SW 1271 (cell line): ENCODE measurements at places on chromosomes 4 and X.

DNA sequence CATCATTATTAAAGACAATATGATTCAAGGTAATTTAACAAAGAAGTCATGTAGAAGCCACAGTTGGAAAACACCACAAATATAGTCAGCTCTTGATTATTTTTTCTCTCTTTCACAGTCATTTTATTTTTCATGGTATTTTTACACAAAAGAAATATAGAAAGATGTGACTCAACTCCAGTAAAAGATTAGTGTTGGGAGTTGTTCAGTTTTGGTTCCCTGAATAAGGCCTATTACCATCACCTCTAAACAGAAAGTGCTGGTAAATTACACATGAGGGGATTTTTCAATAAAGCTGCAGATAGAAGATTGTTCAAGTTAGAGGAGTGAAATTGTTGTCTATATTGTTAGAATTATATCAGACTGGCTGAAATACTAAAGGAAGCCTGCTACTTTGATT lies 107.0 kb downstream of the DDIT4L start:
- DNase-seq, result no peak

- no peak for DNase-seq
These were observed 123.2 kb downstream of the TRIML1 start for GRCh38 chr4:188262464-188262863.

DNA sequence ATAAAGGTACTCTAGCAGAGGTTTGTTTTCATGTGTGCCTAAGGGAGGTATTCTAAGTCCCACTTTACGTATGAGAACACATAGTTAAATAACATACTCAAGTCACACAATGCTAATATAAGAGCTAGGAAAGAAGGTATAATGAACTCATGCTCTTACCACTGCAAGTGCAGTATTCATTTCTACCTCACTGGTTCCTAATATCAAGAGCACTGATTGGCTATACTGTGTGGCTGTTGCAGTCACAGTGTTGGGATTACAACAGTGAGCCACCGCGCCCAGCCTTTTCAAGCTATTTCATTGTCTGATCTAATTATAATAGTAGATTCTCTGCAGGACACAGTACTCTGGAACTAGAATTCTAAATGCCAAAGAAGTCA lies 84.0 kb downstream of the PDS5A start:
- no peak for DNase-seq

DNA sequence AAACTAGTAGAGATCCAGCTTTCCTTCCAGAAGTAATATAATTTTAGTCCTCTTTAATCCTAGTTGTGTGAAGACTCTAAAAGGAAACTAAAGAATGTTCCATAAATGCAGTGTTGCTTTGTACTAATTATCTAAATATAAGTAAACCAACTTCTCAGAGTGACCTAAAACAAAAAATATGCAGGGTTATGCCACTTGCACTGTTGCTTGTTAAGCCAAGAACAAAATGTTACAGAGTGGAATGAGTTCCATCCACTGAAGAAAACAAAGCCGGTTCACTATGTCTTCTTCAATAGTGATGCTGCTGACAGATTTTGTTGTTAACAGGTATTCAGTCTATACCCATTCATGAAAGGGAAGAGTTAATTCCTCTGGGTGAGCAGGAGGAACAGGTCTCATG lies 252.0 kb upstream of the DIAPH2 start:
- DNase-seq, result no peak

GRCh38 chrX:154064637-154065435 lies 32.7 kb downstream of the MECP2 start:
- no peak for DNase-seq

DNA sequence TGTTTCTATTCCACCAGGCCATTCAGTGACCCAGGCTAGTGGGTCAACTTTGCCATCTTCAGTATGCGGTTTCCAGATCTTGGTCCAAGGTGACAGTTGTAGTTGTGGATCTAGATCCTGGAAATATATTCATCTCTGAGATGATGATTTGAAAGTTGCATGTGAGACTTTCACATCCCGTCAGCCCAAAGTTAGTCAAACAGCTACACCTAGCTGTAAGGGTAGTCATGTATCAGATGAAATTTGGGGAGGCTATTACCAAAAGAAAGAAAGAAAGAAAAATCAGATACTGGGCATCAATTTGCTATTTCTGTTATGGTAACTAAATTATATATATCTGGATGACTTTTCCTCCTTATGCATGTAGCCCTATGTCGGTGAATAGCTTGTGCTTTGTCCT lies 259.4 kb upstream of the ARX start:
- DNase-seq, result no peak

GRCh38 chr4:184417802-184418511 lies 56.4 kb downstream of the IRF2 start:
- DNase-seq, result no peak

DNA sequence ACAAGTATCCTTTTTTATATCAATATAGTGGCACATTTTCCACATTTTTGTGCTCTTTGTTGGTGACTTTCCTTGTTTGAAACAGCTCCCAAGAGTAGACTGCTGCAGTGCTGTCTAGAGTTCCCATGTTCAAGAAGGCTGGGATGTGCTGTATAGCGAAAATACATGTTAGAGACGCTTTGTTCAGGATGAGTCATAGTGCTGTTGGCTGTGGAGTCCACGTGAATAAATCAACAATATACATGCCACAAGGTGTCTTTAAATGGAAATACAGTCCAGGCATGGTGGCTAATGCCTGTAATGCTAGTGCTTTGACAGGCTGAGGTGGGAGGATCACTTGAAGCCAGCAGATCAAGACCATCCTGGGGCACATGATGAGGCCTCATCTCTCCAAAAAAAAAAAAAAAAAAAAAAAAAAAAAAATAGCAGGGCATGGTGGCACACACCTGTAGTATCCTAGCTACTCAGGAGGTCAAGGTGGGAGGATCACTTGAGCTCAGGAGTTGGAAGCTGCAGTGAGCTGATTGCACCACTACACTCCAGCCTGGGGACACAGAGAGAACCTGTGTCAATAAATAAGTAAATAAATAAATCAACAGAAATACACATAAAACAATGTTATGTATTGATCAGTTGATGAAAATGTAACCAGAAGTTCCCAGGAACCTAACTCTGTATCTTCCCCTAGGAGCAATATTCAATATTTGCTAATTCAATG lies 256.8 kb upstream of the STS start:
- no peak for DNase-seq

GRCh38 chr4:96602661-96603060 lies 762.8 kb downstream of the PDHA2 start:
- no peak for DNase-seq

- DNase-seq, result no peak
These were observed 165.1 kb downstream of the CFAP299 start for GRCh38 chr4:80500613-80501012.

DNA sequence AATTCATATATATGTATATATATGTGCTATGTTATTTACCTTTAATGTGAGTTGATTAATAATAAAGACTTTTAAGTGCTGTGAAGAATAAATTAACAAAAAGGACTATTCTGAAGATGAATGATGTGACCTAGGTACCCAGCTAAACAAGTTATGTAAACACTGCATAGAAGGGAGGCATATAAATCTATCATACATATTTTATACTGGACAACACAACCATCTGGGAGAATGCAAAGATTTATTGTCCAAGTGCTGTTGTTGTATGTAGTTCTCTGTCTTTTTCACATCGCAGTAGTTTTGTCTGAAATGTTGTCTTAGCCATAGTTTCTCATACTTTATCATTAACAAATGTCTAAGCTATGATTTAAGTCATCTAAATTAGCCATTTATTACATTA lies 337.6 kb downstream of the PCDH18 start:
- DNase-seq, result no peak

GRCh38 chr4:79044141-79044659 lies 105.0 kb upstream of the PAQR3 start:
- no peak for DNase-seq

DNA sequence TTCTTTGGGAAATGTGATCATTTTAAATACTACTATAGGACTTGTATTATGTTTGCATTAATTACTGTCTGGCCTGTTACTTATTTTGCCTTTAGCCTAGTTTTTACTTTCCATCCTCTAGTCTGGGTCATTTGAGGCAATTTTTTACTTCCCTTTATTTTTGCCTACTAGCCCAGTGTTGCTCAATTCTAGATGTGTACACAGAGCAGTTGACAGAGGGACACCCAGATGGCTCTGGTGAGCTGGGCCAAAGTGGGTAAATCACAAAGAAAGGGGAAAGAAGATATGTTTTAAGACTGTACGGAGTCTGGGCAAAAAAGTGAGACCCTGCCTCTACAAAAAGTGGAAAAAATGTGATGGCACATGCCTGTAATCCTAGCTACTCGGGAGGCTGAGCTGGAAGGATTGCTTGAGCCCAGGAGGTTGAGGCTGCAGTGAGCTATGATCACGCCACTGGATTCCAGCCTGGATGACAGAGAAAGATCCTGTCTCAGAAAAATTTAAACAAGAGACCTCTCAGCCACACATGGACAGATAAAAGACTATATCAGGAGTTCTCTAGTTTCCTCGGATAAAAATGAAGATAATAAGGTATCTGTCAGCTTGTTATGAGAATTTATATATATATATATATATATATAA lies 35.7 kb downstream of the APOO start:
- DNase-seq, result no peak

DNA sequence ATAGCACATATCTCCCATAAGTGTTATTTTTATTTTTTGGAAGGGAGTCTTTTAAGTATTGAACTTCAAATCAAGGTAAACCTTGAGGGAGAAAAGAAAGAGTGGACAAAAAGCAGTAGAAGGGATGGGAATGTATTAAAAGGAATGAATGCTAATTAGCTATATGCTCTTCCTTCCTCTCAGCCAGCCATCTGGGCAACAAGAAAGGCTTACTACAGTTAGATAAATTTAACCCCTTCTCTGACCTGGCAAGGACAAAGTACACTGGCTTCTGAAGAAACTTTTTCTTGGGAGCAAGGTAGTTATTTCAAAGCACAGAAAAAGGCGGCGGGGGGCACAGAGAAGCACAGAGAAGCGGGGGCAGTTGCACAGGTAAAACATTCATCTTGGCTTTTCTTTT lies 54.6 kb downstream of the GAB1 start:
- no peak for DNase-seq

DNA sequence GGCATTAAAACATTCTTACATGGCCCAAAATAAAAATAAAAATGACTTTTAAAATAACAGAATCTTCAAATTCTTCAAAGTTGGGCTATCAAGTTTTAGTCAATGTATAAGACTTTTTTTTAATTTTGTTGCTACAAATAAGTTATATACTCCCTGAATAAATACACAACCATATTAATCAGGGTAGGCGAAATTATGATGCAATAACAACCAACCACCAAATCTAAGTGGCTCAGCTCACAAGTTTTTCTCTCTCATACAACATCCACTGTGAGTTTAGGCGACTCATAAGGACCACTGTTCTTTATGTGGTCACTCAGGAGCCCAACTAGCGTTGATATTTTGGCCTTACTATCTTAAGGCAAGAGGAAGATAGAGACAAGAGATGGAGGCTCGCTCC lies 11.2 kb downstream of the NEUROG2 start:
- DNase-seq, result no peak

DNA sequence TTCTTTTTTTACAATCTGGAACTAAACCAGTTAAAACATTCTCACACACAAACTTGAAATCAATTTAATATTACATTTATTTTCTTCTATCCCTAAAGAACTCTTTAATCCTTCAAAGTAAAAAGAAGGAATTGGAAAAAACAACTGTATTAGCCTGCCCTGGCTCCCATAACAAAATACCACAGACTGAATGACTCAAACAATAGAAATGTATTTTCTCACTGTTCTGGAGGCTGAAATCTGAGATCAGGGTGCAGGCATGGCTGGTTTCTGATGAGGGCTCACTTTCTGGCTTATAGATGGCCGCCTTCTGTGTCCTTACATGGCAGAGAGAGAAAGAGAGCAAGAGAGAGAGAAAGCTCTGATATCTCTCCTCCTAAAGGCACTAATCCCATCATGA lies 149.4 kb downstream of the PDGFRA start:
- no peak for DNase-seq

GRCh38 chr4:67593741-67594175 lies 35.2 kb downstream of the STAP1 start:
- no peak for DNase-seq

DNA sequence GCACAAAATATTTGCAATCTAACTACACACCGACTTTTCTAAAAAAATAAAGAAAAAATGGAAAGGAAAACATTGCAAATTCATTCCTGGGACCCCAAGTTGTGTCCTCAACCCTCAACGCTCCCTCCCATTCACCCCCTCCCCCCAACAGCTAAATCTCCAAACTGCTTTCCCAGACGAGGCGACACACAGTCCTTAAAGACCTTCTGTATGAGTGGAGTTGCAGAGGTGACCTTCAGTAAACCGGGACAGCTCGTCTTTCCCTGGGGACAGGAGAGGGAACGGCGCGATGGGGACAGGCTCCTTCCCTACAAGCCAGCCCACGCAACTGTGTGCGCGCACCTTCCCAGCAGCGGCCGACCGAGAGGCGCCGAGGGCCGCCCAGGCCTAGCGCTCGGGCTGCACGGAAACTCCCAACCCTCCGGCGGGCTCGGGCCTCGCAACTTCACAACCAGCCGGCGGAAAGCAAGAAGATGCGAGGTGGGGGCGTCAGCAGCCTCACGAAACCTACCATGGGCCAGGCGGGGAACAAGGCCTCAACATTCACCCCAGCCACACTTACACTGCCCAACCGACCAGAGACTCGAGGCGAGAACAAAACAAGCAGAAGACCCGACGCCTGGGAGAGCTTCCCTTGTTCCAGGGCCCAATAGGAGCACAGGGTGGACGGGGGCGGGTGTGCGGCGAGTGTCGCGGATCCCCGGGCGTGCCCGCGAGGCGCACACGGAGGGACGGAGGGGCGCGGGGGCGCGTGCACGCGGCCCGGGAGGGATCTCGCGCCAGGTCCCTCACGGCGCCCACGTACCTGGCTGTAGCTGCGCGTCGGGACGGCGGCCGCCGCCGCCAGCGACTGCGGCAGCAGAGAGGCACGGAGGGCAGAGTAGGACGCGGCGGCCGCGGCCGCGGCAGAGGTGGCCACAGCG lies 763 bp downstream of the GRSF1 start:
- DNase-seq, result no peak

DNA sequence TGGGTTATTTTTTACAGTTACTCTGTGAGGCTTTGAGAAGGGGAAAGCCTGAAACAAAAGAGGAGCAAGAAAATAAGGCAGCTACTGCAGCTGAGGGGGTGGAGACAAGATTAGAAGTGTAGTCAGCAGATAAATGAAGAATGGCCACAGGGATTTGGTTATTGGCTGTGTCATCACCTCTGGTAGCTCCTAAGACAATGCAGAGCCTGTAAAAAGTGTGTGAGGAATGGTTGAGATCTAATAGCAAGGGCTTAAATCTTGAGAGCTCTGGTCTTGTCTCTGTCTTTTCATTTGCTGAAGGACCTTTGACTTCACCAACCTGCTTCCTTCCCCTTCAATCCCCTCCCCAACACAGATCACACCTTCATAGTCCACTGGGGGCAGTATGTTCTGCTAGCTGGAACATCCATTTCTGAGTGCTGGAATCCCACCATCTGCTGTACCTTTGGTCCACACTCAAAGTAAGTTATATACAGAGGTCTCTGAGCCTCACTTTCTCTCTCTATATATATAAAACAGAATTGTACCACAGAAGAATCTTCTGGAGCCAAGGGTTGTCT lies 213.7 kb upstream of the ZIC3 start:
- no peak for DNase-seq
